ENCODE measurements at places on chromosomes 7 and 10. TPM values are rescaled to one million over a fixed set of nuclear protein-coding genes. Genes with fewer than 3 reads are reported as not detected.

- DNase-seq: no peak
Observed at GRCh38 chr7:29229066-29229465, 34.5 kb downstream of the CHN2 start.

Gene FBXL13
- 10.6 TPM for total RNA-seq

Gene OR6V1
- total RNA-seq: not detected

- DNase-seq: no peak
Observed at GRCh38 chr7:113408999-113409398, 290.6 kb upstream of the SMIM30 start.

Gene ARF5
- 111 TPM for total RNA-seq

- no peak for DNase-seq
Observed at GRCh38 chr10:83252169-83252568, 887.1 kb upstream of the GHITM start.

Gene EPHA1
- 7.6 TPM for total RNA-seq

- peak; percentile 32 for DNase-seq
Observed at GRCh38 chr10:100909501-100910263, 3.1 kb upstream of the SLF2 start.

GRCh38 chr7:147980826-147981813, 609.4 kb upstream of the C7orf33 start:
- no peak for DNase-seq

Gene MET
- 19.7 TPM for total RNA-seq

Gene H2BK1
- not detected for total RNA-seq

DNA sequence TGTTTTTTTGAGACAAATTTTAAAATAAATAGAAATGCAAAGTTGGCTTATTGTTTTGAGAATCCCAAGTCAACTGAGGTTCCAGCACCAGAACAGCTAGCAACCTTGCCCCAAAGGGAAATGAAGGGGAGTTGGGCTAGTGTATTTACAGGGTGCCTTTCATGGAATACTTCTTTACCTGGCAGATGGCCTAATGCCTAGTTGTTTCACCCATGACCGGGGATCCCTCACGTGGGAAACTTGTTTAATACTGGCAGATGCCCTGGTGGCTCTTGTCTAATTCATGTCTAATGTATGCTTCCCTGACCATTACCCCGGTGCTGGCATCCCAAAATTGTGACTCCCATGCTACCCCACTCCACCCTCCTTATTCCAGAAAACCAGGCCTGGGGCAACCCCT, 861.1 kb upstream of the ZWINT start:
- no peak for DNase-seq

GRCh38 chr7:153385502-153385901, 626.0 kb downstream of the ACTR3B start:
- no peak for DNase-seq

- DNase-seq: peak; percentile 51
Observed at GRCh38 chr10:73589563-73590126, 1.5 kb downstream of the USP54 start.

DNA sequence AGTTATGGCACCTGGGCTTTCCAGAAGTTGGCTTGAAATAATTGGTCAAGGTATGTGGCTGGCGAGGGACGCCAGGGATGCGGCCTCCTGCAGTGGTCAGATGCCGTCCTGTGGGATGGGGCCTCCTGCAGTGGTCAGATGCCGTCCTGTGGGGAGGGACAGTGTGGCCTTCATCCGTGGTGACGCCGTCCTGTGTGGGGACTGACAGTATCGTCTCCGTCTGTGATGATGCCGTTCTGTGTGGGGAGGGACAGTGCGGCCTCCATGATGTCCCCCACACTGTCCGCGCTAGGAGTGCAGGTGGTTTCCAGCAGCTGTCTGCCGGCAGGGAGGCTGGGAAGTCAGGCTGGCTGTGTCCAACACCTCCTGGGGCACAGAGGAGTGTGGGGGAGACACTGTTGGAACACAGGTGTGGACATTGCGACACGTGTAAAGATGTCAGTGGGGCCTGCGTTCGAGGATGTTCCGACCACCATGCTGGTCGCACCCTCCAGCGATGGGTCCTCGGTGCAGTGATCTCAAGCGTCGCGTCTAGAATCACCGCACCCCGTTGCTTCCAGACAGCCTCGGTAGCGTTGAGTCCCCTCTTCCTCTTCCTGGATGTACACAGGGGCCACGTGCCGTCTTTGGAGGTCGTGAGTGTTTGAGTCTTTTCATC, 52.6 kb downstream of the INPP5A start:
- DNase-seq: no peak

GRCh38 chr7:44673324-44673723, 66.9 kb downstream of the OGDH start:
- DNase-seq: no peak

DNA sequence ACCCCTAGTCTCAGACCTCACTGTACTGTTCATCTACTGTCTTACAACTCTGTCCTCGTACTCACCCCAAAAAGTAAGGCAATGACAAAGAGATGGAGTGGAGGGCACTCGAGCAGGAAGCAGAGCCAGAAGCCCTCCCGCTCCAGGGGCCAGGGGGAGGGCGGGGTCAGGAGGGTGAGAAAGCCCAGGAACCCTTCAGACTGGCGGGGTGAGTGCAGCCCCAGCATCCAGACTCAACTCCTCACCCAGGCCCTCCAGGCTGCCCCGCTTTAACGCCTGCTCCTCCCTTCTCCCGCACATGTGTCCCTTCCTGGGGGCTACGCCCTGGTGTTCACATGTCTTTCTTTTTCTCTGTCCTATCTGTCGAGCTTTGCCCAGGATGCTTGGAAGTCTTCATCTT, 66.1 kb downstream of the CALML3 start:
- no peak for DNase-seq

Gene PLAU
- not detected for total RNA-seq

- peak; percentile 73 for DNase-seq
Observed at GRCh38 chr10:95445223-95445836, 115.8 kb downstream of the SORBS1 start.

Gene TFEC
- 0.58 TPM for total RNA-seq

- no peak for DNase-seq
Observed at GRCh38 chr10:30357806-30358205, 8.7 kb upstream of the MTPAP start.

Gene KCNIP2
- total RNA-seq: 5.7 TPM

Gene TAS2R40
- not detected for total RNA-seq

DNA sequence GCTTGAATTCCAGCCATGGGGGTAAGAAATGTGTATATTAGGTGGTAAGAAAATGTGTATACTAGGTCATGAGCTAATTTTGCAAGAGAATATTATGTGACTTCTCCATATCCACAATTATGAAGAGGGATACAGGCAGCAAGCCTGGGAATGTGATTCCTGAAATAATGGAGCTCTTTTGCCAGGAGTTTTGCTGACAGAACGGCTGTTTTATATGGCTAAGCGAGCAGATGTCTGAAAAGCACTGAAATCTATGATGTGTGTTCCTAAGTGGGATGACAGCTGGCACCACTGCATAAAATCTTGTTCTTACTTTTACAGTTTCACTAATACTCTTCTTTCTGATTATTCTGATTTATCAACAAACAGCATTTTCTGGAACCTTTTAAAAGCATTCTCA, 386.0 kb upstream of the HPS1 start:
- DNase-seq: no peak

Gene ZNF212
- 7.3 TPM for total RNA-seq

Gene NDUFB8
- 174 TPM for total RNA-seq

- DNase-seq: no peak
Observed at GRCh38 chr7:14270099-14270498, 280.6 kb upstream of the ETV1 start.

Gene NEUROD6
- not detected for total RNA-seq

Measured in stomach (tissue), 19 donors.